ENCODE measurements at places on chromosomes 1 and 21.

DNA sequence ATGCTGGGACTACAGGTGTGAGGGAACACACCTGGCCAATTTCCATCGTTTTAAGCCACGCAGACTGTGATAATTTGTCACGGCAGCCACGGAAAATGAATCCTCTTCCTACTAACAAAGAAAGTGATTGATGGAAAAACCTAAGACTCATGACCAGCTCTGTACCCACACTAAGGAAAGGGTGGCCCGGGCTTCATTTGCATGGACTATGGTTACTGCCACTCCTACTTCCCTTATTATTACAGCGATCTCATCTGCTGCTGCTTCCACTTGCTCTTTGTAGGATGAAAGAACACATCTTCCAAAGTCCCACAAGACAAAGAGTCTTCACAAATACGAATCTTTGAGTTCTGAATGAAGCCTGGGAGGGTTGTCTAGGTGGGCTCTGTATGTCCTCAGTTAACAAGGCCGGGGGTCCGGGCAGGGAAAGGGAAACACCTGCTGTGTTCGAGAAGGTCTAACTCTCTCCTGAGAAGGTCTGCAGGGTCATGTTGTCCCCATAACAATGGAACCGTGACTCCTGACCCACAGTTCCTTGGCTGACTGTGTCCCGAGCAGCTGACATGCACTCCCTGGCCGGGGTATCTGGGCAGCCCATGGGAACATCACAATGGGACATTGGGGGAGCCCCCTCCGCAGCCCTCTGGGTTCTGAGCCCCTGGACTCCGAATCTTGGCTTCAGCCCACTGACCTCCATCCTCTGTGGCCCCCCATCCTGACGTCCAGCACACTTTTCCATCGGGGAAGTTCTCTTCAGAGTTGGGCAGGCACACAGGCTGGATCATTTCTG, 13.3 kb upstream of the TFF1 start:
- DNase-seq = no peak

DNA sequence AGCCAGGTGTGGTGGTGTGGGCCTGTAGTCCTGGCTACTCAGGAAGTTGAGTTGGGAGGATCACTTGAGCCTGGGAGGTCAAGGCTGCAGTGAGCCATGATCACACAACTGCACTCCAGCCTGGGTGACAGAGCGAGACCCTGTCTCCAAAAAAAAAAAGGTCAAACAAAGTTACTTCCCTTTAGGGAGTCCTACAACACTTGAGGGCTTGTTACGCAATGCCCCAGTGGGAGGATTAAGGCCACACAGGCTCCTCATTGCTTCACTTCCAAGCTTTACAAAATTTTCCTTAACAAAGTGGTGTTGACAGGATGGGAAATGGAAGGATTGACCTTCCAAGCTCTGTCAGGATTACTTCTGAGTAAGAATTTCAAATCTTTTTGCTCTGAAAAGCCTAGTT, 6.2 kb upstream of the EXTL1 start:
- DNase-seq = no peak

DNA sequence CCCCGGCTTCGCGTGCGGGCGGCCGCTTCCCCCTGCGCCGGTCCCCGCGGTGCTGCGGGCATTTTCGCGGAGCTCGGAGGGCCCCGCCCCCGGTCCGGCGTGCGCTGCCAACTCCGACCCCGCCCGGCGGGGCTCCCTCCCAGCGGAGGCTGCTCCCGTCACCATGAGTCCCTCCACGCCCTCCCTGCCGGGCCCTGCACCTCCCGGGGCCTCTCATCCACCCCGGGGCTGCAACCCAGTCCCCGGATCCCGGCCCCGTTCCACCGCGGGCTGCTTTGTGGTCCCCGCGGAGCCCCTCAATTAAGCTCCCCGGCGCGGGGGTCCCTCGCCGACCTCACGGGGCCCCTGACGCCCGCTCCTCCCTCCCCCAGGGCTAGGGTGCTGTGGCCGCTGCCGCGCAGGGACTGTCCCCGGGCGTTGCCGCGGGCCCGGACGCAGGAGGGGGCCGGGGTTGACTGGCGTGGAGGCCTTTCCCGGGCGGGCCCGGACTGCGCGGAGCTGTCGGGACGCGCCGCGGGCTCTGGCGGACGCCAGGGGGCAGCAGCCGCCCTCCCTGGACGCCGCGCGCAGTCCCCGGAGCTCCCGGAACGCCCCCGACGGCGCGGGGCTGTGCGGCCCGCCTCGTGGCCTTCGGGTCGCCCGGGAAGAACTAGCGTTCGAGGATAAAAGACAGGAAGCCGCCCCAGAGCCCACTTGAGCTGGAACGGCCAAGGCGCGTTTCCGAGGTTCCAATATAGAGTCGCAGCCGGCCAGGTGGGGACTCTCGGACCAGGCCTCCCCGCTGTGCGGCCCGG, 159.2 kb downstream of the RUNX1 start:
- peak; percentile 74 for DNase-seq

GRCh38 chr21:42218836-42219605, at the start of gene ABCG1:
TSS of gene ABCG1 (plus strand) at chr21:42219140. CDS start at chr21:42219263, 123 bp downstream.
- DNase-seq = no peak

- DNase-seq = no peak
Observed at GRCh38 chr1:159943278-159943640, 2.2 kb downstream of the IGSF9 start.

GRCh38 chr21:37939251-37939650, 23.0 kb upstream of the KCNJ6 start:
- DNase-seq = no peak

- DNase-seq = no peak
Observed at GRCh38 chr1:82762829-82763532, 962.2 kb downstream of the ADGRL2 start.

GRCh38 chr1:39733161-39733560, 5.5 kb upstream of the PPIE start:
- DNase-seq = no peak

- DNase-seq = no peak
Observed at GRCh38 chr1:6435129-6435528, 10.6 kb downstream of the ESPN start.

GRCh38 chr1:201125019-201125418, 2.0 kb downstream of the ASCL5 start:
- no peak for DNase-seq

- DNase-seq = no peak
Observed at GRCh38 chr1:246726881-246727280, 2.7 kb downstream of the SCCPDH start.

- DNase-seq = no peak
Observed at GRCh38 chr1:153393926-153394325, 3.1 kb upstream of the S100A8 start.

- DNase-seq = no peak
Observed at GRCh38 chr1:88744142-88744541, 60.1 kb downstream of the PKN2 start.

DNA sequence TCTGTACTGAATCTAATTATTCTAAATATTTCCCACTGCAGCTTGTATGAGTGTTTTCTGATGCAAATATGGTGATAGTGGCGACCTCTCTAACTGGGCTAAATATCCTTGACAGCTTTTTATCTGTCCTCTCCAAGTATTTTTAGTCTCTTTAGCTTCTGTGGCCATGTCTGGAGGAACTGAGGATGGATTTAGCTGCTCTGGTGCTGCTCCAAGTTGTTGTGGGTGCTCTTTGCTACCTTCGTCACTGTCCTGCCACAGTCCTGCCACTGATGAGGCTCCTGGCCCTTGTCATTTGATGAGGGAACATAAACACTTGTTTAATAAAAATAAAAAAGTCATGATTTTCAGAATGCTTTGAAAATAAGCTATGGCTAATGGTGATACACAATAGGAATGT, 15.9 kb downstream of the CAMTA1 start:
- DNase-seq = no peak

- no peak for DNase-seq
Observed at GRCh38 chr1:93000291-93000690, 39.0 kb upstream of the DIPK1A start.

GRCh38 chr1:159889821-159890252, 10.1 kb downstream of the CFAP45 start:
- DNase-seq = no peak

- no peak for DNase-seq
Observed at GRCh38 chr1:109482242-109482641, 1.5 kb upstream of the ATXN7L2 start.

DNA sequence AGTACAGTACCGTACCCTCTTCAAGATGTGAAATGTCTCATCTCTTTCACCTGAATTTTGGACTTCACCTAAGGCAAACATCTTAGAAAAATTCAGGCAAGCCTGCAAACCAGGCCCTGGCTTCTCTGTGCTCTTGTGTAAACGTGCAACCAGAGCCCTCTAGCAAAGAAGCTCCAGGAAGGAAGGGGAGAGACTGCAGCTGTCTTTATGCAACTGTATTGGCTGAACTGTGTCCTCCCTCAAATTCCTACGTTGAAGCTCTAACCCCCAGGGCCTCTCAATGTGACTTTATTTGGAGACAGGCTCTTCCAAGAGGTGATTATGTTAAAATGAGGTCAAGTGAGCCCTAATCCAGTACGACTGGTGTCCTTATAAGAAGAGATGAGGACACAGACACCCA, 60.3 kb downstream of the SLC45A1 start:
- no peak for DNase-seq

DNA sequence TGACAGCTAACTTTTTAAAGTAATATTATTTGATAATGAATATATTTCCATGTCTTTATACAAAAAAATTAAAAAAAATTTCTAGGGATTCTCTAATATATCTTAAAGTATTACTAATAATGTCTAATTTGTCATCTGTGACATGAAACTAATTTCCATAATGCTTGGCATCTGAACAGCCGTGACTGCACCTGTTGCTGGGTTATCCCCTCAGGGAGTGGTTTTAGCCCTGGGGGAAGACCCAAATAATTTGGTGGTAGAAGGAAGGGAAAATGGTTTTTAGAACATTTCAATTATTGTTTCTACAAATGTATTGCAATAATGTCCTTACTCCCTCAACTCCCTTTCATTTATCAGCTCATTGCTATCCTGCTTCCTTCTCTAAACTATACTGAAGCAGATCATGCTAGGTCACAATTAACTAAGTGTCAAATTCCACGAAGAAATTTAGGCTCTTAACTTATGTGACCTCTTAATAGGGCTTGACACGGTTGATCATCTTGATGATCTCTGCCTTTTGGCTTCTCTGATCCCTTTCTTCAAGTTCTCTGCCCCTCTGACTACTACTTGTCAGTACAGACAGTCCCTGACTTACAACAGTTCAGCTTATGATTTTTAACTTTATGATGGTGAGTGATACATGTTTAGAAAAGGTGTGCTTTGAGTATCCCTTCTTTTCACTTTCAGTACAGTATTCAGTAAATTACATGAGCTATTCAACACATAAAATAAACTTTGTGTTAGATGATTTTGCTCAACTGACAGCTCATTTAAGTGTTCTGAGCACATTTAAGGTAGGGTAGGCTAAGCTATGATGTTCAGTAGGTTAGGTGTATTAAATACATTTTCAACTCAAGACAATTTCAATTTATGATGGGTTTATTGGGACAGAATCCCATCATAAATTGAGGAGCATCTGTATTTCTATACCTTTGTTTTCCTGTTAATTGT, 26.4 kb upstream of the DPH5 start:
- DNase-seq = no peak

GRCh38 chr21:40678681-40679284, 168.2 kb downstream of the DSCAM start:
- no peak for DNase-seq

GRCh38 chr1:69985376-69985775, 220.0 kb downstream of the LRRC40 start:
- DNase-seq = no peak

GRCh38 chr1:224541901-224542630, 74.1 kb upstream of the CNIH3 start:
- DNase-seq = no peak

DNA sequence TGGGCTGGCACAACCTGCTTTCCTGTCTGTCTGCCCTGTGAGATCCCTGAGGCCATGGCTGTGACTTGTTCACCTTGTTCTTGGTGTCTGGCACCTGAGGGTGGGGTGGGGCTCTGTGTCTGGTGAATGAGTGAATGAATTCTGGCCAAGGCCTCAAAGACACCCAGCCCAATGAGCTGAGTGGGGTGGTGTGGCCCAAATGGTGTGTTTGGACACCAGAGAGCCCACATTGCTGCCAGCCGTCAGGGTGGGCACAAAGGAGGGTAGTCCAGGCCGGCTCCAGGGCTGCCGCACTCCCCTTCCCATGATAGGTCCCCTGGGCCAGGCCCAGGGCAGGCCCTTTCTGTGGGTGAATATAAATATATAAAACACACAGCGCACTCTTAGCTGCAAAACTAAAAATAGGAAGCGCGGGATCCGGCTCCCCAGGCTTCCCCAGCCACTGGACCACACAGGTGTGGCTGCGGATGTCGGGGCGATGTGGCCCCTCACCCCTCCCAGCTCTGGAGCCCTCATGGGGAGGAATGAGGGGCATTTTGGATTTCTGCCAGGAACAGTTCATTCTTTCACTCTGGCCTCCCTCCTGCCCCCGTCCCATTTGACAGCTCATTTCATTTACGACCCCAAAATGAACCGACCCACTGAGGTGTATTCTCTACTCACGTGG, 33.3 kb downstream of the RUNX3 start:
- no peak for DNase-seq

DNA sequence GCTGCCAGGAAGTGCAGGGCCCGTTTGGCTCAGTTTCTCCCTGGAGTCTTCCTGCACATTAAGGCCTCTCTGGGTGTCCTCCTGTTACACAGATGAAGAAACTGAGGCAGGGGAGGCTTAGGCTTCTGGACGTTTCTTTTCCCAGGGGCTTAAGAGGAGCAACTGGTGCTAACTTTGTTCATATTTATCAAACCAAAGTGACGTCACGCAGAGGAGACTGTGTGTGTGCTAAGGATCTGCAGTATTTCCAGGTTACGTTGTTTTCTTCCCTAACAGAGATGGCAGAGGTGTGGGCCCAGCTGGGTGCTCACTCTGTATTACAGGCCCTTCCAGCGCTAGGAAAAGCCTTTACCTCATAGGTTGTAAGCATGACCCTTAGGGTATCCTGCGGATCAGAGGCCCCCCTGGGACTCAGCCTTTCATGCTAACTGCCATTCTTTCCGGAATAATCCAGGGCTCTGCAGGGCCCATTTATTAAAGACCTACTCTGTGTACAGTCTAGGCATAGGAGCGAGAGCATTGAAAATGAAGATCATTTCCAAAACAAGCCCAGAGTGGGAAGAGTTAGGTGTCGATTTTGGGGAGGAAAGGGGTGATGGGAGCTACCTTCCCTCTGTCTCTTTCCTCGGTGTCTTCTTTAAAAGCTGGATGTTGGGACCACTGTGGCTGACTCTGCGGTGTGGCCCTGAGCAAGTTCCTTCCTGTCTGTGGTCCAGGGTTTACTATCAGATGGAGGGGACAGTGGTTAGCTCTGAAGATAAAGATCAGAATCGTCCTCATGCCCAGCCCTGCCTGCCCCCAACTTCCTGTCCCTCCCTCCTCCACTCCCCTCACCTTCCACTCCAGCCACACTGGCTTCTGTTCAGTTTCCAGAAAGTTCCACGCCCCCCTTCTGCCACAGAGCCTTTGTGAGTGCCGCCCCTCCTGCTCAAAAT, 4.6 kb downstream of the AGTRAP start:
- no peak for DNase-seq

GRCh38 chr1:205826016-205826806, 13.2 kb upstream of the SLC41A1 start:
- DNase-seq = no peak

DNA sequence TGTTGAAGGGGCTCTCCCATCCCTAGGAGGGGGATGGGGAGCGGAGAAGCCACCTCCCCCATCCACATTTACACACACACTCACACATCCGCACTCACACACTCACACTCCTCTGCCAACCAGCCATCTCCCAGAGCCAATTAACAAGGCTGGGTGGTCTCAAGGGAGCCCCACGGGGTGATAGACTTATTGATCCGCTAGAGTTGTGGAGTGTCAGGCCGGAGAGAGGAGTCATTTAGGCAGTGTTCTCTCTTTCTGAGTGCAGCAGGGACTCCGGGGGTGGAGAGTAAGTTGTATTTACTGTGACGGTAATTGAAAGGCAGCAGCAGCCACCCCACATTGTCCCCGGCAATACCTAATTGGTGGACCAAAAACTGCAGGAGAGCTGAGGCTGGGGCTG, 61.6 kb downstream of the KLHDC7A start:
- no peak for DNase-seq

All from activated CD8-positive, alpha-beta memory T cell treated with anti-CD3 and anti-CD28 coated beads for 48 hours (primary cell).